ENCODE measurements at places on chromosomes 4 and X. TPM values are rescaled to one million over a fixed set of nuclear protein-coding genes. Genes with fewer than 3 reads are reported as not detected.
A peak's percentile ranks its signal among the peaks of the same experiment; 100 is the strongest.

DNA sequence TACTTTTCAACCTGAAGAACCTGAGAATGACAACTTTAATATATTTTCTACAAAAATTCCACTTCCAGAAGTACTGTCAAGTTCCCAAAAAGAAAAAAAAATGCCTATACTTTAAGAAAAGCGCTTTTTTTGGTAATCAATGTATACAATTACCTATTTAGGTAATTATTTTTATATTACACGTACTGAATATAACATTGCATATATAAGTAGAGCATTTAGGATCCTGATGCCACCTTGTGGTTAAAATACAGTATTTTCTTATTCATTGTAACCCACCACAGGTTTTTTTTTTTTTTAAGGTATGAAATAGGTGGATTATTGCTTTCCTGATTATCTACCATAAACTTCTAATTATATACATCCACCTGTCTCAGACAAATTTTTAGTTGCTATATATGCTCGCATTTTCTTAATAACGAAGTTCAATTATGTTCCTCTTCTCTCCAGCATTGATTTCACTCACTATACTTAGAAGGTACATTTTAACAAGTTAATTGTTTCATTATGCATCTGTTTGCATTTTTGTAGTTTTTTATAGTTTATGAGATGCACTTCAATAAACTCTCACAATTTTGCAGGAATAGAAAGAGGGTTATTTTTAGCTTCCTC lies 5.2 kb downstream of the MAP9 start:
- DNase-seq = no peak

DNA sequence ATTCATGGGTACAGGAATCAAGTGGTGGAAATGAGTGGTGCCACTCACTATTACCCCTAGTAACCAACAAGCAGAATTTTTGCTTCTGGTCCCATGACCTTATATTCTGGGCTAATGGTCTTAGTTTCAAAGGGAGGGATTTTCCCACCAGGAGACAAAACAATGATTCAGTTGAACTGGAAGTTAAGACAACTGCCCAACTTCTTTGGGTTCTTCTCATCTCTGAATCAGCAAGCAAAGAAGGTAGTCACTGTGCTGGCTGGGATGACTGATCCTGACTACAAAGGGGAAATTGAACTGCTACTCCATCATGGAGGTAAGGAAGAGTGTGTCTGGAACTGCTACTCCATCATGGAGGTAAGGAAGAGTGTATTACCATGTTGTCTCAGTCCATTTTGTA lies 87.2 kb downstream of the IL13RA2 start:
- no peak for DNase-seq

- no peak for DNase-seq
Observed at GRCh38 chrX:84133023-84133422, 55.0 kb downstream of the RPS6KA6 start.

- DNase-seq = peak; percentile 51
Observed at GRCh38 chrX:2483398-2484060, 17.2 kb downstream of the DHRSX start.

- no peak for DNase-seq
Observed at GRCh38 chr4:89171176-89171805, 60.0 kb downstream of the TIGD2 start.

- no peak for DNase-seq
Observed at GRCh38 chrX:41108007-41108406, 22.8 kb downstream of the USP9X start.

GRCh38 chrX:112078606-112079005 lies 4.0 kb downstream of the TRPC5 start:
- DNase-seq = no peak

GRCh38 chr4:26406346-26406975 lies 83.8 kb downstream of the CCKAR start:
- DNase-seq = no peak

DNA sequence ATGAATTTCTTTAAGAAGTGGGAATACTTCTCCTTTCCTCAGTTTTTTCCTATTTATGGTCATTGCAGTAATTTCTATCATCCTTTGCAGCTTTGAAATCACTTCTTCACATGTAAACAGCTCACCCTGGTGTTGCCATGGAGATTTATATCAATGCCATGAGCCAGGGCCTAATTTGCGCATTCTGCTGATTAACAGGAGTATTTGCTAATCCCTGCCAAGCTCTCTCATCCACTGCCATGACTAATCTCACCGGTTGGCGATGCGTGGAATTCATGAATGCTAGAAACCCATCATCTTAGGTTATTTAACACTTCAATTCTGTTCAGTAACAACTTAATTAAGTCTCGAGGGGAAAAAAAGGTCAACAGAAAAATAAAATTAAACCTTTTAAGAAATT lies 11.8 kb upstream of the FGF13 start:
- DNase-seq = no peak

DNA sequence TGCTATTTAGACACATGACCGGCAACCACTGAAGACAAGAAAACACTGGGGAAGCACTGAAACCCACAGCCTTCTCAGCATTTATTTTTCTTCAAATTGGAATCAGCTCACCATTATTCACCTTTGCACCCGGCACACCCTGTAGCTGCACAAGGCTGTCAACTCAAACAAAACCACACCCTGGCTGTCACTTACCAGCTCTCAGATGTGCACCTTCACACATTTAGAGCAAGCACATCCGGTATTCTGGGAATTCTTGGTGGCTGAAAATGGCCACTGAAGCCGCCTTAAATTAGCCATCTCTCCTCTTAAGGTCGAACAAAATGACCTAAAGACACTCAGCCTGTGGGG lies 5.9 kb downstream of the ZFYVE28 start:
- DNase-seq = no peak

DNA sequence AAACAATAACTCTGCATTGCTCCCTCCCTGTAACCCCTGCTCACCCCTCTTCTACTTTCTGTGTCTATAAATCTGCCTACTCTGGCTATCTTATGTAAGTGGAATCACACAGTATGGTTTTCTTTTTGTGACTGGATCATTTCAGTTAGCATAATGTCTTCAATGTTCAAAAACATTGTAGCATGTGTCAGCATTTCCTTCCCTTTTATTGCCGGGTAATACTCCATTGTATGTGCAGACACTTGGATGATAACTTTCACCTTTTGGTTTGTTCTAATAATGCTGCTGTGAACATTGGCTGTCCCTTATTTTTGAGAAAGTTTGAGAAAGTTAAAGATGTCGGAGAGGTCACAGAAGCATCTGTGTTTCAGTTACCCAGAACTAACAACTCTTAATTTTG lies 60.6 kb upstream of the TLR2 start:
- no peak for DNase-seq

DNA sequence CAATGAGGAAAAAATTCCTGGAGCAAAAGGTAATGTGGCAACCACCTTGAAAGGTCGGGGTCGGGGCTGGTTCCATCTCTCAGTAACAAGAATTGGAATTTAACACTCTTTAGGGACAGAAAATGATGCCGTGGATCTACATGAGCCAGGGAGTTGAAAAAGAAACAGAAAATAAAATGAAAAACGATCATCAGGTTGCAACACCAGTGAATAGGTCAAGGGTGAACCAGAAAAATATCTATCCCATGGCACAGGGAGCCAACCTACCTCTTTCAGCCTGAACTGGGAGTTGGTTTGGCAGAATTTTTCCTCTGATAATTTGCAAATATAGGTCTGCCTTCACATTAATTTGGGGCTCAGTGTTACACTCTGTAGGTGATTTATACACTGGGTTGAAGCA lies 93.7 kb downstream of the C4orf33 start:
- DNase-seq = no peak

GRCh38 chr4:174553828-174554227 lies 31.5 kb upstream of the HPGD start:
- no peak for DNase-seq

DNA sequence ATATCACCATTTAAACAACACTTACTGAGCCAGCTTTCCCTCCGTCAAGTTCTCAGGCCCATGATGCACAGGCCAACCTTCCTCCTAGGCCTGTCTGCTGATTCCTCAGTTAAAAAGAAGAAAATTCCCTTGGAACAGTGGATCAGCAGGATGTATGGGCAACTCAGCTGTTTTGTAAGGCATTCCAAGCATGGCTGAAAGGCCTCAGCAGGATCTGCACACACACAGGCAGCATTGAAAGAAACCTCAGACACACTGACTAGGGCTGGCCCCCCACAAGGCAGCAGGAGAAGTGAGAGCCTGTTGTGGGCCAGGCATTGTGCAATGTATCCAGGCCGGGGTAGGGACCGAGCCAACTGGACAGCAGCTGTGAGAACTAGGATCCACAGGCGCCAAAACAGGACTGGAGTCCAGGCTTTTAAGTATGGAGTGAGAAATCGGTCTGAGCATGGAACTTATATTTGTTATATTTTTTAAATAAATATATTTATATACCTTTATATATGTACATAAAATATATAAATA lies 171.4 kb downstream of the NWD2 start:
- no peak for DNase-seq

DNA sequence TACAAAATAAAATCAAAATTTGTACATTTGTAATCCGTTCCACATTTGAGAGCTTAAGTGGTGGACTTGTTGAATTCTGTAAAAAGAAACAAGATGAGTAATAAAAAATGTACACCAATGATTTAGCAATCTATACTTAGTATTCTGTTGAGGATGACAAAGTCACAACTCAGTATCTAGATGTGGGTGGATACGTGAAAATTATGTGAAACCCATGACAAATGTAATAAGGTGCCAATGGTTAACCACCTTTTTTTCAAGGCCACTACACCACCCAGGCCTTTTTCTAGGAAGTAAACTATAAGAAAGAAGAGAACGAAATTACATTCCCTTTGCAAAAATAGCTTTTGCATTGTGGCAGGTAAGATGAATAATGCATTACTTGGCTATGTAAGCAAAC lies 77.0 kb downstream of the ATP8A1 start:
- DNase-seq = no peak

- no peak for DNase-seq
Observed at GRCh38 chrX:45164995-45165394, 35.7 kb downstream of the DIPK2B start.

DNA sequence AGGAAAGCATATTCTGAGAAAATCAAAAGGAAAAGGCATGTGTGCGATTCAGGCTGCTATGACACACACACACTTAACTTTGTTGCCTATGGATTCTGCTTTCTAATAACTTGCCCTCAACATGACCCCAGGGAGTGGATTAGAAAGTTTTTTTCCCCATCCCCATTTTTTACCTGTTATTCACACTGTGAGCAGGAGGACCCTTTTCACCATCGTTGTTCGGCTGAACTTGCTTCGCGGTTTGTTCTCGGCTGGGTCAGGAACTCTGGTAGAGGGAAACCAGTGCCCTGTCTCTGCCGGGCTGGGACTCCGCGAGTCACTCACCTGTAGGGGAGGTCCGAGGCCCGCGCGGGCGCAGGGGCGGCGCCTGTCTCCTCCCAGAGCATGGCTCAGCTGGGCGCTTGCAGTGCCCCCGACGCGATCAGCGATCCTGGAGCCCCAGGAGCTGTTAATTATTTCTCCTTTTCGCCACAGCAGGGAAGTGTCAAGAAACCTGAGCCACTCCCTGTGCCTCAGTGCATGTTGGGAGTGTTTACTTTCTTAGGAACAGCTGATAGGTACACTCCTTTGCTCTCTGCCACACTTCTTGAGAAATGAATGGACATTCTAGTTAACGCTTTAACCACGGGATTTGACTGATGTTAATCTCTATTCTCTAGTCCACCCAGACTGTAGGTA lies at the start of gene RASSF6:
Gene RASSF6, minus strand, starts transcription at position 322 of the 678 bp plus-strand sequence. CDS start 8,641 bp downstream, outside the sequence.
- peak; percentile 87 for DNase-seq

DNA sequence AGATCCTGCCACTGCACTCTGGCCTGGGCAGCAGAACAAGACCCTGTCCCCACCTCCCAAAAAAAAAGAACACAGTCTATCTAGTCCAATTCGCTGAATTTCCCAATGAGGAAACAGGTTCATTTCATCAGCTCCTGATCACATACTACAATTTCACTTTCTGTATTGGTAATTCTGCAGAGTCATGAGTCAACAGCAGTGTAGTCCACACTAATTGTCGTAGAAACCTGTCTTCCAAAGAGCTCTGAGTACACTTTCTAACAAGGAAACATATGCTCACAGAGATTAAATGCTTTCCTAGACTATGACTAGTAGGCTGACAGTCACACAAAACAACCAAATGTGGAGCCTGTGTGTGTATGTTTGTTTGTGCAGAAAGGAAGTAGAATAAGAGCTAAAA lies 91.9 kb downstream of the GPC4 start:
- DNase-seq = no peak

DNA sequence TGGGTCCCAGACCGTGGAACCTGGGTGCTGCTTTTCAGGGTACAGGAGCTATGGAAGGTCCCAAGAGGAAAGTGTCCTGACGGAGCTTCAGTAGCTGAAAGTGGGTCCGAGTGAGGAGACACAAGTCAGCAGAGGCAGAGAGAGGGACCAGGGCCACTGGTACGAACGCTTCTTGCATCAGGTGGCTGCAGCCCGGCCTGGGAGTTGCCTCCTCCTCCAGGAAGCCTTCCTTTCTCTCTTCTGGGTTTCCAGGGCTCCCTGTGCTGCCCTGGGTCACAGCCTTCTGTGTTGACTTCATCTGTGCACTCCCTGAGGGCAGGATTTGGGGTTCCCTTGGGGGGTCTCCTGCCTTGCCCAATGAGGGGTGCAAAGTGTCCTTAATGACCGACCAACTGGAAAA lies 94.5 kb downstream of the SORCS2 start:
- no peak for DNase-seq

- DNase-seq = peak; percentile 5
Observed at GRCh38 chrX:72685810-72686456, 28.2 kb downstream of the PHKA1 start.

- no peak for DNase-seq
Observed at GRCh38 chrX:122238801-122239200, 945.3 kb upstream of the GRIA3 start.

GRCh38 chr4:154329939-154330338 lies 161.7 kb downstream of the DCHS2 start:
- no peak for DNase-seq

DNA sequence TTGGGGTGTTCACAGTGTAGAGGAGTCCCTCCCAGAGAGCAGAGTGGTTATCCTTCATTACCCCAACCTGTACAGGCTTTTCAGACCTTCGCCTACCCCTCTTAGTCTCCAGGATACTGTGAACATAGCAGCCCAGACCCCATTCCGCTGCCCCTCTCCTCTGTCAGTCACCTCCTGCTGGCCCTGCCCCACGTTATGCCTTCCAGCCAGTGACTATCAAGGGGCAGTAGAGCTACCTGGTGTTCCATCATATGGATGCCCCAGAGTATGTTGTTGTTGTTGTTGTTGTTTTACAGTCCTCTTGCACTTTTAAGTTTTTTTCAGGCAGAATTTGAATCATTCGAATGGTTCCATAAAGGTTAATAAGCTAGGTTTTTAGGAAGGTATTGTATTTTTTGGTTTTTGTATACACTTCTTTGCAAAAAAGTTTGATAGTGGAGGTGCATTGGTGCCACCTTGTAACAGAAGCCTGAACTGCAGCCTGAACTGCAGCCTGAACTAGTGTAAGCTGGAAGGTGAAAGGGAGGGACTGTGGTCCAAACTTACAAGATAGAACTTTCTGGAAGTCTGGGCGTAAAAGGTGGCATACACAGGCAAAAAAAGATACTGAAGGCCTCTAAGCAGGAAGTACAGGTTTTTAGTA lies 101.4 kb upstream of the RAB40AL start:
- DNase-seq = peak; percentile 13

GABRG1 gene
- total RNA-seq = not detected

TSPAN6 gene
- total RNA-seq = 19.2 TPM

SMAD1 gene
- 35.3 TPM for total RNA-seq

TTC29 gene
- not detected for total RNA-seq

ALAS2 gene
- not detected for total RNA-seq

SSX4B gene
- not detected for total RNA-seq

GRIA3 gene
- 0.52 TPM for total RNA-seq

AVPR2 gene
- total RNA-seq = 0.78 TPM

Measured in body of pancreas (tissue), 4 donors.